ENCODE measurements at places on chromosomes 4 and X. TPM values are rescaled to one million over a fixed set of nuclear protein-coding genes. Genes with fewer than 3 reads are reported as not detected.
A peak's percentile ranks its signal among the peaks of the same experiment; 100 is the strongest.

Gene LIN54
- total RNA-seq = 17.0 TPM

Gene AMBN
- total RNA-seq = not detected

Gene MED14
- total RNA-seq = 47.3 TPM

Gene MAGEE2
- not detected for total RNA-seq

Gene PRAF2
- 14.8 TPM for total RNA-seq

Gene CXCR3
- total RNA-seq = 2.1 TPM

Gene TCEAL7
- total RNA-seq = not detected

Gene SSX4
- not detected for total RNA-seq

Gene ITIH6
- total RNA-seq = not detected

Gene TCEAL6
- total RNA-seq = not detected

Gene TCEAL9
- total RNA-seq = 3.2 TPM

DNA sequence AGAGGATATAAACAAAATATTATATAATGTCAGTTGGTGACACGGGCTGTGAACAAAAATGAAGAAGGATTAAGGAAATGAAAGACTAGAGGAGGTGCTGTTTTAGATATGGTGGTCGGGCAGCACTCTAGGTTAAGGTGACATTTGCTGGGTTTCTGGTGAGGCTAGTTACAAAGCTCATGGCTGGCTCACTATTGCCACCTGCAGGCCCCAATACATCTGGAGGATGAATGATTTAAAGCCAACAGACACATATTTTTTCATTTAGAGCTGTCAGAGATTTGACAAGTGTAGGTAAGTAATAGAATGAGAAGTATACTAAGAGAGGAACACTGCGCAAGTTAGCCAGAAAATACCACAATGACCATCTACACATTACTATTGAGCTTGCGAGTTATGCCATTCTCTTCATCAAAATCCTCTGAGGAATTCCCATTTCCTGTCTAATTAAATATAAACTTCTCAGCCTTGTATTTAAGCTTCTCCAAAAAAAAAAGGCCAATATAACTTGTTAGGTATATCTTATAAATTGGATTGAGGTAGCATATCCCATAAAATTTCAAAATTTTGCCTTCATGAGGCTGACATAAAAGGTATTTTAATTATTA is 6.4 kb upstream of the FGG start:
- peak; percentile 77 for DNase-seq

- peak; percentile 33 for DNase-seq
These were observed 6.7 kb downstream of the MYL5 start for GRCh38 chr4:680928-681645.

GRCh38 chrX:118115953-118116712 is 477 bp downstream of the KLHL13 start:
- peak; percentile 8 for DNase-seq

- no peak for DNase-seq
These were observed 27.3 kb downstream of the DDX60 start for GRCh38 chr4:168291242-168291641.

DNA sequence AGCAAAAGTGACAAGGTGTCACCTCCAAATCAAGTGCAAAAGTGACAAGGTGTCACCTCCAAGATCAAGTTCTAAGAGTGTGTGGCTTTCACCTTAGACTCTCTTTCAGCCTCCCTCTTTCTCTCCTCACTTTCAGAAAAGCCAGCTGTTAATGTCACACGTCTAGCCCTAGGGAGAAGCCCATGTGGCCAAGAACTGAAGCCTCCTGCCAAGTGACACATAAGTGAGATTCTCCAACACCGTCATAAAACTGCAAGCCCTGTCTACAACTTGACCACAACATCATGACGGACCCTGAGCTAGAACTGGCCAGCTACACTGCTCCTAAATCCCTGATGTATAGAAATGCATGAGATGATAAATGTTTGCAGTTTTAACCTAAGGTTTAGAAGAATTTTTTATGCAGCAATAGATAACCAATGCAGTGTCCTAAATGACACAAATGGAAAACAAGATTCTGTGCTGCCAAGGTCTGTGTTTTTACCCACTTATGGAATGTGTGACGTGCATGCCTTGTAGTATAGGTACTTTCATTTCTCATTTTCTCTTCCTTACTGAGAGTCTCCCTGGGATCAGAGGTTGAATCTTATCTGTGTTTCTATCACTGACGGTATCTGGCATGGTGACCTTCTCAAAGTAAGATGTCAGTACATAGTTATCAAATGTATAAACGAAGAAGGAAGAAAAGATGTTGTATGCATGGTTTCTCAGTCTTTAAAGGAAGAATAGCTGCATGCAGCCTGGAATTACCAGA is 25.0 kb downstream of the NLGN4X start:
- DNase-seq = no peak

- no peak for DNase-seq
These were observed 68.2 kb downstream of the ENOX2 start for GRCh38 chrX:130834830-130835229.

- DNase-seq = no peak
These were observed 459.6 kb downstream of the AFF2 start for GRCh38 chrX:148960060-148960459.

- DNase-seq = no peak
These were observed 504.3 kb downstream of the RAB28 start for GRCh38 chr4:12979797-12980196.

- DNase-seq = no peak
These were observed 54.7 kb downstream of the CNGA2 start for GRCh38 chrX:151789179-151789800.

DNA sequence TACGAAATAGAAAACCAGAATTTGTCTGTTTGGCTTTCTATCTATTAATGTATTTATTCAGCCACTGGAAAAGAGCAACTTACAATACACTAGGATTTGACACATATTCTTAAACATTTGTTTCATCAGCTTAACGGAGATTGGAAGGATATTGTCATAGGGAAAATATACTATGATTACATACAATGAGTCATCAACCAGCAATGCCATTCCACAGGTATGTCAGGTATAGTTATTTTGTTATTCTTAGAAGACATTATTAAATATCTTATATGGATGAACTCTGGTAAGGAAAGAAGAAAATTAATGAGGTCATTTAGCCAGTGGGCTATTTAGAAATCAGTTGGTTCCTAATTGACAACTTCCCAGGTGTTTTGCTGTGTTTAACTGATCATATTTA is 926.6 kb downstream of the STIM2 start:
- DNase-seq = no peak

DNA sequence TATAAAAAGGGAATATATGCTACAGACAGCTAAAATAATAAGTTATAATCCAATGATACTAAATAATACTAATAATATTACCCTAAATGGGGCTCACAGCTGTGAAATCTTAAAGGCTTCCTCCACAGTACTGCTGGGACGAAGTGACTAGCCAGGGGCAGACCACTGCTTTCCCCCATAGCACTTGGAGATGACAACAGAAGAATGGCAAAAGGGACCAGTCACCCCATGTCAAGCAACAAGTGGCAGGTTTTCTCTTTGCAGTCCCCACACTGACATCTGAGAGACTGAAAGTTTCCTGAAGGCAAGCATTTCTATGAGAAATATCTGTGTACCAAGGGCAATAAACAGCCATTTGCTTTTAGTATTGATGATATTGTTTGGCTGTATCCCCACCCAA is 173.5 kb upstream of the GPC4 start:
- no peak for DNase-seq

GRCh38 chr4:146654687-146655520 is 16.2 kb downstream of the POU4F2 start:
- DNase-seq = peak; percentile 29

DNA sequence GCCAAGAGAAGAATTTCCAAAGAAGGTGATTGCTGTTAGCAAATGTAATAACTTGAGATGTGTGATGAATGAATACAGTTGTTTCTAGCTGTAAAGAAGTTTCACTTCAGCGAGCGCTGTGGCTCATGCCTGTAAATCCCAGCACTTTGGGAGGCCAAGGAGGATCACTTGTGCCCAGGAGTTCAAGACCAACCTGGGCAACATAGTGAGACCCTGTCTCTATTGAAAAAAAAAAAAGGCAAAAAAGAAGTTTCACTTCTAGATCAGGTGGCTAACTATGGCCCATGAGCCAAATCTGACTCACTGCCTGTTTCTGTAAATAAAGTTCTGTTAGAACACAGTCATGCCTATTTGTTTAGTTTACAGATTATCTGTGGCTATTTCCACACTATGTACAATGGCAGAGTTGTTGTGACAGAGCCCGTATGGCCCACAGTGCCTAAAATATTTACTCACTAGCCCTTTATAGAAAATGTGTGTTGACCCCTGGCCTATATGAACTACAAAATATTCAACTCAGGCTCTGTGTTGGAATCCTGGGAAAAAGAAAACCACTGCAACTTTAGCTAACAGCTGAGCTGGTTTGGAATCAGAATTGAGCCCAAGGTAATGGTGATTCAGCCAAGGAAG is 54.1 kb upstream of the PRPS1 start:
- no peak for DNase-seq

- no peak for DNase-seq
These were observed 19.3 kb downstream of the SEC24D start for GRCh38 chr4:118816538-118817177.

DNA sequence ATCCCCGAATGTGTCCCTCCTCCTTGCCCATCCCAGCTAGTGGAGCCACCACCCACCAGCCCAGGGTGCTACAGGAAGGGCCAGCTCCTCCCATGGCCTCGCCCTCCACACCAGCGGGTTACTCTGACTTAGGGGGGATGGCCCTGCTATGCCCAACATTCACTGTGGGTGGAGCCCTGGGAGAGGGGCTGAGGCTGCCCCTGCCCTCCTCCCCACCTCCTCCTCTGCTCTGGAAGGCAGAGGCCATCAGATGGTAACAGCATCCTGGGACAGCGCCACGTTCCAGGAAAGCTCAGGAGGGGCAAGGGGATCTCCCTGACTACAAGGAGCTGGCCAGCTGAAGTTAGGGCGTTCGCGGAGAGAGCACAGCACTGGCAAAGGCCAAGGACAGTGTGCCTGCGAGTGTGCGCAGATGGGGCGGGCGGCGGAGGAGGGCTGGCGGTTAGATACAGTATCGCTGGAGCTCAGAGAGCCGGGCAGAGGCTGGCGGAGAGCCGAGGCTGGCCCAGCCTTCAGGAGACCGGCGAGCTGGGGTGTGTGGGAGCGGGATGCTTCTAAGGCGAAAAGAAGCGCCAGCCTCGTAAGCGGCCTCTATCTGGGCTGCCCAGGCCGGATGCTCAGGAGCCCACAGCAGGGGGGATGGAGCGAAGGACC is 1.5 kb downstream of the JAKMIP1 start:
- DNase-seq = no peak

- DNase-seq = no peak
These were observed 31.3 kb downstream of the JADE1 start for GRCh38 chr4:128840711-128841318.

GRCh38 chrX:17846045-17846444 is 15.1 kb downstream of the RAI2 start:
- no peak for DNase-seq

DNA sequence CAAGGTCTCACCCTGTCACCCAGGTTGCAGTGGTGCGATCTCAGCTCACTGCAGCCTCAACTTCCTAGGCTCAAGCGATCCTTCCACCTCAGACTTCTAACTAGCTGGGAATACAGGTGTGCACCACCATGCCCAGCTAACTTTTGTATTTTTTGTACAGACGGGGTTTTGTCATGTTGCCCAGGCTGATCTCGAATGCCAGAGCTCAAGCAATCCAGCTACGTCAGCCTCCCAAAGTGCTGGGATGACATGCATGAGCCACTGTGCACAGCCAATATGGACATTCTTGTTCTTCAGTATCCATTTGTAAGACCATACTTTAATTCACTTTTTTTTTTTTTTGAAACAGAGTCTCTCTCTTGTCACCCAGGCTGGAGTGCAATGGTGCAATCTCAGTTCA is 3.5 kb upstream of the CCNI start:
- no peak for DNase-seq

- DNase-seq = no peak
These were observed 12.1 kb downstream of the TEX13B start for GRCh38 chrX:107970073-107970472.

Data from activated naive CD4-positive, alpha-beta T cell treated with anti-CD3 and anti-CD28 coated beads for 36 hours (primary cell).